ENCODE measurements at places on chromosomes 12 and 14.

DNA sequence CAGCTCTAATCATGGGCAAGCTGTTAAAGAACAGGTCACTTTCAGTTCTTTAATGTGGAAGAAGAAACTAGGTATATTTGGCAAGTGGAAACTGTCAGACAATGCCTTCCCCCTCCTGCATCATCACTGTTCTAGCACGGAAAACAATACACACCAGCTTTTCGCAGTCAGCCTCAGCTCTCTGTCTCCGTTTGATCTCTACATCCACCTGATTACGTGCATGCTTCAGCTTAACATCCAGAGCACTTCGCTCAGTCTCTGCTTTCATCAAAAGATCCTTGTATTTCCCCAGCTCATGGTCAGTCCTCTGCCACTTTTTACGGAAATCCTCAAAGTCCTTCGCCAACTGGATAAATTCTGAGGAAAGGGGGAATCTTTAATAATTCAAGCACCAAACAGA lies 19.0 kb downstream of the RACGAP1 start:
- DNase-seq = no peak

- DNase-seq = peak; percentile 50
These were observed 128.6 kb downstream of the CRADD start for GRCh38 chr12:93805736-93806141.

DNA sequence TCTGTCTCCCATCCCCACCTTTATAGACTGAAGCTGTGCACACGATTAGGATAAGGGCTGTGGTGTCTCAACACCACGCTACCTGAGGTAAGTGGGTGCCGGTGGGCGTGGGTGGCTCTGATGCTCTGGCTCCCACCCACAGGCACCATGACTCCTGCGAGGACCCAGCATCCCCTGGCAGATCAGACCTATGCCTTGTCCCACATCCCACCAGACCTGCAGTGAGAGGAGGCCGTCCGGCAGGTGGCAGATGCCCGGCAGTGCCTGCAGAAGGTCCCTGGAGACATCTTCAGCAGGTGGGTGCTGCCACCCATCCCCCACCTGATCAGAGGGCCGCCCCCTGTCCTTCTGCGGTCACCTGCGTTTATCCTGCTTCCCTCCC lies 104.4 kb upstream of the PRB2 start:
- DNase-seq = no peak

GRCh38 chr12:107884769-107885694 lies 110.5 kb downstream of the ASCL4 start:
- peak; percentile 20 for DNase-seq

GRCh38 chr12:127133675-127134335 lies 1133.2 kb upstream of the TMEM132C start:
- DNase-seq = no peak

DNA sequence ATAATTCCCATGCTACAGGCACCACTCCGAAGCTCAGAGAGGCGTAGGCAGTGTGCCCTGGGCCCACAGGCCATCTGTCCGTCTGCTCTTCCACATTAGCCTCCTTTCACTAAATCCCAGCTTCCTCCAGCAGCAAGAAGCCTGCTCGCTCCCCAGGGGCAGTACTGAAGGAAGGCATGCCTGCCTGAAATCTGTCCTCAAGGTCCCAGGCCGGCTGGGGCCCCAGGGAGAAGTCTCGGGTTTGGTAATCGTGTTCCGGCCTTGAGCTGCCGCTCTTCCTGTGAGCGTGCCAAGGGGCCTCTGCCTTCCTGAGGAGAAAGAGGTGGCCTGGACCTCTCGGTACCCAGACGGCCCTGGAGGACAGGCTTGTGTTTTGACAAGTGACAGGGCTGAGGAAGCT lies 15.2 kb upstream of the DLK1 start:
- DNase-seq = no peak

DNA sequence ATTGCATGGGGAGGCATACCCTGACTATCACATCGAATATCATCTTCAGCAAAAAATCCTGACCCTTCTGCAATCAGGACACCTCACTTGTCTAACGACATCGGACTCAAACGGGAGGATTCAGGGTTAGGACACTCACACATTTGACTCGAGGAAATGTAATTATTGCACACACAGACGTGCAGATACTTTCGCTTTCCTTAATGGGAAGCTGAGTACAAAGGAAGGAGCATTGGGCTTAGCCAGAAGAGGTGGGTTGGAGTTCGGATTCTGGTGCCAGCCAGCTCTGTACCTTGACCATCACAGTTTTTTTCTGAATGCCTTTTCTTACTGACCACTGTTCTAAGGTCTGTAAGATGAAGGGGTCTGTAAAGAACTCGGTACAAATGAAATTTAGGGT lies 260.4 kb downstream of the GALC start:
- no peak for DNase-seq

GRCh38 chr12:88298014-88298682 lies 156.0 kb downstream of the TMTC3 start:
- DNase-seq = no peak

DNA sequence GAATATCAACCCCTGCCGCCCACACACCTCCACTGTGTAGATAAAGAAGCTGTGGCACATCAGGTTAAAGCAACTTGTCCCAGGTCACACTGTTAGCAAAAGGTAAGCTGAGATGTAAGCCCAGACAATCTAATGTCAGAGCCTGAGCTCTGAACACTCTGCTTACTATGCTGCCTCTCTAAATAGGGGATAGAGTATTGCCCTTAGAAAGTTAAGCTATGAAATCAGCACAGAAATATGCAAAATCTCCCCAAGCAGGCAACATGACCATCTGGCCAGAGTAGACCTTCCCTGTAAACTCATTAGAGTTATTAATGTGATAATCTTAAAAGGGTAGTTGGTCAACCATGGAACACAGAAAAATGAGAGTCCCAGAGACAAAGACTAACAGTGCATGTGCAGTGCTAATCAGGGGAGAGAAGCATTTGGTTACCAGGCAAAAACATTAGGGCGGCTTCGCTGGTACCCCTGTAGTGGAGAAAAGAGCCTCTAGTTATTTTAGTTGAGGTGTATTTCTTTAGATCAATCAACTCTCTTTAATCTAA lies 171.0 kb downstream of the BTG1 start:
- peak; percentile 69 for DNase-seq

GRCh38 chr12:537772-538171 lies 78.0 kb downstream of the B4GALNT3 start:
- no peak for DNase-seq

Measured in astrocyte (in vitro differentiated cells and primary cell).